ENCODE measurements at places on chromosomes 12 and 14. TPM values are rescaled to one million over a fixed set of nuclear protein-coding genes. Genes with fewer than 3 reads are reported as not detected.
A peak's percentile ranks its signal among the peaks of the same experiment; 100 is the strongest.

- H3K27me3 ChIP-seq = no peaks in the 10 kb centered on the region
- no peaks in the 10 kb centered on the region for H3K36me3 ChIP-seq
- H3K4me3 ChIP-seq = no peak overlapping the region
Measured at GRCh38 chr14:77044783-77045237, 16.3 kb upstream of the IRF2BPL start.

Gene C12orf50
- not detected for total RNA-seq

GRCh38 chr14:101834800-101835547 is 73.5 kb downstream of the PPP2R5C start:
- peaks cover 7% of the 10 kb centered on the region for H3K4me1 ChIP-seq
- no peak for DNase-seq
- no peak overlapping the region for H3K4me3 ChIP-seq

- no peak overlapping the region for H3K27ac ChIP-seq
- no peaks in the 10 kb centered on the region for H3K36me3 ChIP-seq
- no peaks in the 10 kb centered on the region for H3K4me1 ChIP-seq
- H3K27me3 ChIP-seq = no peaks in the 10 kb centered on the region
Measured at GRCh38 chr14:32167907-32168306, 33.9 kb upstream of the RNU6-7 start.

GRCh38 chr14:83071888-83072501 is 1538.3 kb upstream of the SEL1L start:
- H3K27me3 ChIP-seq = no peaks in the 10 kb centered on the region
- no peaks in the 10 kb centered on the region for H3K4me1 ChIP-seq
- no peak overlapping the region for H3K4me3 ChIP-seq
- no peaks in the 10 kb centered on the region for H3K36me3 ChIP-seq
- DNase-seq = no peak

- H3K4me1 ChIP-seq = peaks cover 33% of the 10 kb centered on the region
- no peak for DNase-seq
- H3K36me3 ChIP-seq = no peaks in the 10 kb centered on the region
- H3K27ac ChIP-seq = no peak overlapping the region
Measured at GRCh38 chr14:73238424-73238852, 1.1 kb downstream of the PAPLN start.

DNA sequence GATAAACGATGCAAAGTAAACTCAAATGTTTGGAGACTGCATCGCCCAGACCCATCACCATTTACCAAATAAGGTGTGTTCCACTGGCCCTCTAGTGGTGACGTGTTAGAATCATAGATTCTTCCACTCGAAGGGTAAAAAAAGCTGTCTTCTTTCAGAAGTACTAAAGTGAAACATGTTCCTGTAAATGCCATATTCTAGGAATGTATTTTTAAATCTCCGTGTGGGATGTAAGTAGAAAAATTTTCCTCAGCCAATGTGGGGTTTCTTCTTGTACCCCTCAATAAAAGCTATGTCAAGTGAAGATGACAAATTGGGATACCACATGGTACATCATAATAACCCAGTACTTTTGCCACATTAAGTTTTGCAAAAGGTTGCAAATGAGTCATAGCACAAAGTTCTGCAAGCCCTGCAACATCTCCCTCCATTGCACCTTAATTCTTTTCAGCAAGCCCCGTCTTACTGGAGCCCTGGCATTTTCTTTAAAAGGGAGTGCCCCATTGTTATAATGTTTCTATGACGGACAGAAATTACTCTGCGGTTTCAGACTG is 100.8 kb downstream of the CCER1 start:
- H3K27me3 ChIP-seq = no peaks in the 10 kb centered on the region
- no peak overlapping the region for H3K4me3 ChIP-seq
- H3K27ac ChIP-seq = no peak overlapping the region
- peak; percentile 50 for DNase-seq

Gene KRT2
- total RNA-seq = not detected

Gene KCNJ8
- total RNA-seq = 88.7 TPM

Gene LRP6
- total RNA-seq = 78.4 TPM

GRCh38 chr14:41824441-41824840 is 217.8 kb downstream of the LRFN5 start:
- H3K27ac ChIP-seq = no peak overlapping the region
- no peaks in the 10 kb centered on the region for H3K36me3 ChIP-seq
- no peak overlapping the region for H3K4me3 ChIP-seq
- no peaks in the 10 kb centered on the region for H3K27me3 ChIP-seq
- H3K4me1 ChIP-seq = no peaks in the 10 kb centered on the region
- no peak for DNase-seq

Gene ERP27
- total RNA-seq = 1.1 TPM

GRCh38 chr14:68911594-68912227 is 67.4 kb downstream of the ACTN1 start:
- no peak overlapping the region for H3K4me3 ChIP-seq
- DNase-seq = peak; percentile 80
- H3K27ac ChIP-seq = no peak overlapping the region
- no peaks in the 10 kb centered on the region for H3K27me3 ChIP-seq
